ENCODE measurements at places on chromosomes 11 and 22.

DNA sequence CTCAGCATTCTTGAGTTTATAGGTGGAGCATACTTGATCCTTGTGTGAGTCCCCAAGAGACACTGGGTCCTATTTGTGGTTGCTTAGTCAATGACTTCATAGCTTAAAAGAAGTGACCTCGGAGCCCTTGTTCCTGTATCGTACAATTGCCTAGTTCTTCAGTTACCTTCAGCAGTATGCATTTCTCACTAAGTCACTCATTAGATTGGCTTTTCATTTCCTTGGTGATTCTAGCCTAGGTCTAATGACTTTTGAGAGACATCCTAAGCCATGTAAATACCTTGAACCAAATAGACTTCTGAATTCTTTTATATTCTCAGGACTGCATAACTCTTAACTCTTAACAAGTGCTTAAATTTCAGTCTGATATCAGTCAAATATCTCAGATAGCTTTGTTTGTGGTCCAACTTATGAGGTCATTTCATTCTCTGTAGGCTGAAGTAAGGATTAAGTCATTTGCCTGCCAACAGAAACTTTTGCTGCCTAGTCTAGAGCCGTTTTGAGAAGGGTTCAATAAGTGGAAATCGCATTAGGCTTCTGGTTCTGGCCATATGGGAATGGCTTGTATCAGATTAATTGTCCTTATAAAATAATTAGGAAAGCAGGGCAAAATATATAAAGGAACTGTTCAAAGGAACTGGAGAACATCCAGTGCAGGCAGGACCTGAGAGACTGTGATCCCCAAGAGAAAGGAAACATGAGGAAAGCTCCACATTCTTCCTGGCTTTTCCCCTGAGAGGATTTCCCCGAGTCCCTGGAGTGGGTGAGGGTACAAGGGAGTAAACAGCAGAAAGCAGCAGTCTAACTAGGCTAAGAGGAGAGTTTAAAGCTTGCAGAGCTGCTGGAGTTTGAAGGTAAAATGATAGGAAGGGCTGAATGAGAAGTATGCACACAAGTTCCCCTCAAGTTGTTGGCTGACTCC lies 39.9 kb downstream of the TRAF6 start:
- DNase-seq = no peak

DNA sequence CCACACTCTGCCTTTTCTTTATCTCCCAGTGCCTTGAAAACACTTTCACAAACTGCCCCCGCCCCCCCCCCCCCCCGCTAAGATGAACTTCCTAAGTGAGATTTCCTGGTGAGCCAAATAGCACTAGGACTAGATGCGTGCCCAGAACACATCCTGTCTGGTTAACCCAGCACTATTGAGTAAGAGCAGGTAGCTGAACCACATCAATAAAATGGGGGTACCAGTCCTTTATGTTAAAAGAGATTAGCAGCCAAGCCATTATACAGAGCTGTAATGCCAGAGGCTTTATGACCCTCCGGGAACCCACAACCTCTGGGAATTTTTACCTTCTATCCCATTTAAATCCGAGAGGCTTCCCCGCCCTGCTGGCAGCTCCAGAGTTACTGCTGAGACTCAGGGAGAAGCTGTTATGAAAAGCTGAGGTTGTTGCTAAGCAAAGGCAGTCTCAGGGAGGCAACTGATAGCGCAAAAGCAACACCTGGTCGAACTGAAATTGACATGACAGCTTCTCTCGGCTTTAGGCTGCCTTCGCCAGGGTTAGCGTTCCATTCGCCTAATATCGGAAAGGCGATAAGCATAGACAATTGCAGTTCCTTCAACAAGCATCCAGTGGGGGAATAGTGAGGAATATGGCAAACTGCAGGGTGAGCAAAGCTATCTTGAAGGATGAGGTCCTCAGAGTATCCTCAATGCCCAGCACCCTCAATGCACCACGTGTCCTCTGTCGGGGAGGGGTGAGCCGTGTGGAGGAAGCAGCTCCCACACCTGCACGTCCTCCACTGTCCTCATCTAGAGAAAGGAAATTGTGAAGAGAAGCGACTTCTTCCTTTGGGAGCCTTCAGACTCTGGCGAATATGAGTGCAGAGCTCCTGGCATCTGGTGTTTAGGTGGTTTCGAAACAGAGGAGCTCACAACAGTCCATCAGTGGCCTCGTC lies 977.0 kb downstream of the NTM start:
- no peak for DNase-seq

GRCh38 chr11:123630126-123630608 lies 24.3 kb downstream of the SCN3B start:
- DNase-seq = no peak

- DNase-seq = no peak
These were observed 72.8 kb upstream of the CLNS1A start for GRCh38 chr11:77710358-77710757.

- DNase-seq = no peak
These were observed 67.3 kb downstream of the BID start for GRCh38 chr22:17706947-17707346.

DNA sequence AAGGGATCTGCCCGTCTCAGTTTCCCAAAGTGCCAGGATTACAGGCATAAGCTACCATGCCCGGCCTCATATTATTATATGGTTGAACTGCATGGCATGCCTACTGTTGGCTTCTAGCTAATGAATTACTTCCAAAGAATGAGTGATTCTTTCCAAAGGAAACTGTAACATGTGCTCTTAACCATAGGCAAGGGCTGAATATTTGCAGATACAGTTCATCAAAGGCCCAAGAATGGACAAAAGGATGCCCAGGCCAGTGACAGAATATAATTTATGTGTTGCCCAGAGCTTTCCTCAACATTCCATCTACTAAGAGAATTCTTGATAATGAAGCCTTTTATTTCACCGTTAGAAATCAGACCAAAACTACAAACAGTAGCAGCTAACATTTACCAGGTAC lies 27.0 kb upstream of the CCDC89 start:
- no peak for DNase-seq

- peak; percentile 92 for DNase-seq
These were observed at the start of gene UBE2L6 for GRCh38 chr11:57567515-57568329. UBE2L6 (minus strand) TSS chr11:57567672; CDS start chr11:57567611, 61 bp downstream.
